Smooth muscle cell of the pulmonary artery (primary cell): ENCODE measurements at places on chromosomes 2 and 18. TPM values are rescaled to one million over a fixed set of nuclear protein-coding genes. Genes with fewer than 3 reads are reported as not detected.

The RUFY4 gene
- total RNA-seq, result not detected in 2 replicates

The STAT4 gene
- 0.56 and 5.4 TPM in 2 replicates for total RNA-seq

The TOGARAM2 gene
- under 0.01 and 0.03 TPM in 2 replicates for total RNA-seq

The CFAP65 gene
- 0.03 TPM in 1 of 2 replicates, not detected in the other for total RNA-seq

The ANO7 gene
- 1.0 and 1.7 TPM in 2 replicates for total RNA-seq

The SALL3 gene
- total RNA-seq, result 0.52 TPM in 1 of 2 replicates, not detected in the other

The OTOF gene
- total RNA-seq, result 0.03 TPM in 1 of 2 replicates, not detected in the other

The MEP1B gene
- 0.07 TPM in 1 of 2 replicates, not detected in the other for total RNA-seq

The TMEM247 gene
- not detected in 2 replicates for total RNA-seq

The MYCN gene
- 0.07 TPM in 1 of 2 replicates, not detected in the other for total RNA-seq

The WDFY1 gene
- total RNA-seq, result 149 and 193 TPM in 2 replicates

The KCNE4 gene
- 37.7 and 120 TPM in 2 replicates for total RNA-seq

The KCNG3 gene
- not detected in 2 replicates for total RNA-seq
